ENCODE measurements at places on chromosomes 6 and 20.

DNA sequence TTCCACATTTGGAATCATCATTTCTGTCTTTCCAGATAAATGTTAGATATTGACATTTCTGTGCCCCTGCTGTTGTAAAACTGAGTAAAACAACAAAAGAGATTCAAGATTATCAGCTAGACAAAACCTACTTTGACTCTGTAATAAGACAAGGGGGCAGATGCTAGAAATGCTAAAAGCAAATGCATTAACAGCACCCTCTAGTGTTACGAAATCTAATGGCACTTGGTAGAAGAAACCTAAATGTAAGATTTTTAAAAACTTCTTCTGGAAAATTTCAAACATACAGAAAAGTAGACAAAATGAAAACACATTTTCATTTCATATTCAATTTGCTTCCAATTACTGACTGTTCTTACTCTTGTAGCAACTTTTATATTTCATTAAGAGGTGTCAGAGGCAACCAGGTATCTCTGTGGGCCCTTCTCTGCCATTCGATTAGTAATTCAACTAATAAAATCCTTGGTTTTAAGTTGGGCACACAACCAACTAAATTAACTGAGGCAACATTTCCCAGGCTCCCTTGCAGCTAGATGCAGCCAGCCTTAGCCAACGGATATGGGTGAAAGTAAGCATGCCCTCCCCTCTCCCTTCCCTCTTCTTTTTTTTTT, 45.0 kb downstream of the SLC23A2 start:
- peak; percentile 62 for DNase-seq

- DNase-seq = peak; percentile 8
These were observed at the start of gene RGS19 for GRCh38 chr20:64079273-64080012. Gene RGS19 (minus strand): TSS chr20:64079518. CDS start chr20:64076886, 2,632 bp downstream.

GRCh38 chr20:59013959-59014608, 5.1 kb upstream of the TUBB1 start:
- no peak for DNase-seq

GRCh38 chr6:112109262-112109661, 21.9 kb downstream of the FAM229B start:
- DNase-seq = no peak
